ENCODE measurements at places on chromosomes 13 and 19.

DNA sequence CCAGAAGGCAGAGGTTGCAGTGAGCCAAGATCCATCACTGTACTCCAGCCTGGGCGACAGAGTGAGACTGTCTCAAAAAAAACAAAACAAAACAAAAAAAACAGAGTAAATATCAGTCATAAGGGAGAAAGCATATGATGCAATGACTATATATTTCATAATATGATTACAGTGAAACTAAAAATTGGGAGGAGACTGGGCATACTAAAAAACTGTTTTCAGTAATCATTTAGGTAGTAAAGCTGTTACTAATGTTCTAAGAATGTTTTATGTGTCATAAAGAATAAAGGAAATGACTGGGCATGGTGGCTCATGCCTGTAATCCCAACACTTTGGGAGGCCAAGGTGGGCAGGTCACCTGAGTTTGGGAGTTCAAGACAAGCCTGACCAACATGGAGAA is 15.9 kb downstream of the ZNF573 start:
- DNase-seq, result no peak

- no peak for DNase-seq
Measured at GRCh38 chr13:97310809-97311436, 88.8 kb downstream of the MBNL2 start.

GRCh38 chr19:49391581-49392399 is 3.7 kb downstream of the KASH5 start:
- DNase-seq, result peak; percentile 52

DNA sequence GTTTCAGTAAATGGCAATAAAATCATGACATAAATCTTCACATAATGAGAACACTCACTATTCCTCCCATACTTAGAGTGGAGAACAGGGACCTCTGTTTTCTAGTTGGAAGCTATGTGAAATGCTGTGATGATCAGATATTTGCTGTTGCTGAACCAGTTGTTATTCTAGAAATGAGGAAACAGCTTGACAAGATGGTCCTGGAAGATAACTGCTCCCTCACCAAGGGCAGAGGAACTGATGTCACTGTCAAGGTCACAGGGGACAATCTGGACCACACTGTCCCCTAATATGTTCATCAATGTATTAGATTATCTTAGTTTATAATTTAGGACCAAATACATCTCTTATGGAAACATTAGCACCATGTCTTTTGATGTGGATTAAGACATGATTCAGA is 1173.3 kb downstream of the PCDH17 start:
- DNase-seq, result no peak

DNA sequence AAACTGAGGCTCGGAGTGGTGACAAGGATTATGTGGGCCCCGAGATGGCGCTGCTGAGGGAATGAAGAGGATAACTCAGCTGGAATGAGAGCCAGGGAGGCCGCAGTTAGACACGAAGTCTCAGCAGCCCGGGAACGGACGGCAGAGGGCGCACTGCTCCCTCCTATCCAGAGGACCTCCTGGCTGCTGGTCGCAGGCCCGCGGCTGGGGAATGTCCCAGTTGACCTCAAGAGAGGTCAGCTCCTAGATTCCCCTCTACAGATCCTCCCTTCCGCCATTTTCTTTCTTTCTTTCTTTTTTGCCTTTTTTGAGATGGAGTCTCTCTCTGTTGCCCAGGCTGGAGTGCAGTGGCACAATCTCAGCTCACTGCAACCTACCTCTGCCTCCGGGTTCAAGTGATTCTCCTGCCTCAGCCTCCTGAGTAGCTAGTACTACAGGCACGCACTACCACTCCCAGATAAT is 24.1 kb upstream of the ASPDH start:
- peak; percentile 48 for DNase-seq

DNA sequence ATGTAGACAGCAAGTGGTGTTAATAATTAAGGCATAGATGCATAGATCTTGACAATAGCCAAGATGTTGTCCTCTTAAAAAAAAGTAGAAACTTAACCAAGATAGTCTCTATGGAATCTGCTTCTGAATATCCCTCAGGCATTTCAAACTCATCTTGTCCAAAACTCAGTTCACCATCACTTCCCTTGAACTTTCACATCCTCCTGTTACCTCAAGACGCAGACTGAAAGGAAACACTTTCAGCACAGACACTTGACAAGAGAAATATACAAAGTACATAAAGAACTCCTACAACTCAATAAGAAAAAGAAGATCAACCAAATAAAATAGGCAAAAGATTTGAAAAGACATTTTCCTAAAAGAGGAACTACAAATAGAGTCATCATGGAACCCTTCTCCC is 451.1 kb downstream of the FOXO1 start:
- no peak for DNase-seq

DNA sequence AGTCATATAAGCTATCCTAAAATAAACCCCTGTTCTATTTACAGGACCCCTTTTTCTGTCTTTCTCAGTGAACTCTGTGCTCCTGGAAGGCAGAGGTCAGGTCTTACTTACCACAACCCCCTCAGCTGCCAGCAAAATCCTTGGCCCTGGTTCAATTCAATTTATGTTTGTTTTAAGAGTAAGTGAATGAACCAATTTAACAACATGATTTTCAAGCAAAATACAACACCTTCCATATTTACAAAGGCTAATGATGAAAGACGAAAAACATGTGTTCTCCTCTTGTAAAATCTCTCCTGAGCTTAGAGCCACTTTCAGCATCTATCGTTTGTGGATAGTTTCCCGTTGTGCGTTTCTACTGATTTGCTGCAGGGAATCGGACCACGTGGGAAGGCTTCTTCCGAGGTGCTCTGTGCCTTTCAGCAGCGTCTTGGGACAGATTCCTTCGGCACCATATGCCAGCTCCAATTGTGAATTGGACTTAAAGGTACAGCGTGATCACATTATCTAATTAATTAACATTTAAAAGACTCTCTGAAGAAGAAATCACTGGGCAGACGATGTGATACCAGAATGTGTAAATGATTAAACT is 411.7 kb downstream of the IRS2 start:
- no peak for DNase-seq

DNA sequence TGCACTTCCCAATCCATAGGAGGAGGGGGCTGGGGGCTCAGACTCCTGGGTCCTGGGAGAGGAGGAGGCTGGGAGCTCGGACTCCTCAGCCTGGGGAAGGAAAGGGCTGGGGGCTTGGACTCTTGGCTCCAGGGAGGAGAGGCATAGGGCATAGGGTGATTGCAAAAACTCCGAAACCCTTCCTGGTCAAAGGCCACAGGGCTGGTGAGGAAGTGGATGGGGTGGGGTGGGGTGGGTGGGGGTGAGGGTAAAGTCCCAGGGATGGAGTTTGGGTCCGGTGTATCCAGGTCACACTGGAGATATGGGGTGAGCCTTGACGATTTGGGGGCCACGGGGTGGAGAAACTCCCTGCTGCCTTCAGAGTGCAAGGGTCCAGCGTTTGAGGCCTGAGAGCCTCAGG is 2.8 kb downstream of the MYH14 start:
- no peak for DNase-seq

DNA sequence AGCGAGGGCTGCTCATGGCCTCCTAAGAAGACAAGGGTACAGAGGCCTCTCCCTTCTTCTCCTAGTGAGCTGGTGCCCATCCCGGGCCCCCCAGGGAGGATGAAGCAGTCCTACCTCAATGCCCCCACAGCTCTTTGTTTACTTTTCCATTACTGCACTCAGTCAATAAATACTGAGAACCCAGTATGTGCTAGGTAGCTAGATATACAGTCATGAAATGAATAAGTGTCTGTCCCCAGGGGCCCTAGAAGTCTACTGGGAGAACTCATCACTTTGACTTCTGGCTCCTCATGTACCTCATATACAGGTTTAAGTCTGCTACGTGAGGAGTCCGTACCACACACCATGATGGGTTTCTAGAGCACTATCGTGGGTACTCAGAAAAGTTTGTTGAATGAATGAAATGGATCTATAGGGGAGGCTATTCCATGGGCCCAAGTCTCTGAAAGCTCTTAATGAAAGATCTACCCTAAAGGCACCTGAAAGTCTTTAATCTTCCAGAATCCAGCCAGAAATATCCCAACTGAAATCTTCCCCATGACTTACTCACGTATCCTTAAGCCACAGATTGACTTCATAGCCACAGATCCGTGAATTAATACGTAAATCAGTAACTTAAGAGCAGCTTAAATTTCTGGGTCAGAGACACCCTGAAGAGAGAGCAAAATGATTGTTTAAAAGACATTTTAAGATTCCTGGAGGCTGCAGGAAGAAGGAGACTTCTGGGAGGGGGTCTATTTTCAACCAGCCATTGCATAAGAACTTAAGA is 51.6 kb upstream of the POMP start:
- DNase-seq, result no peak

GRCh38 chr19:17337675-17338432 is 501 bp downstream of the GTPBP3 start:
- DNase-seq, result peak; percentile 46

GRCh38 chr19:33705090-33705847 is 83.5 kb downstream of the CHST8 start:
- DNase-seq, result no peak

GRCh38 chr19:4199699-4200293 is 17.3 kb downstream of the ANKRD24 start:
- DNase-seq, result no peak

- DNase-seq, result peak; percentile 66
Measured at GRCh38 chr13:99361197-99361596, 54.0 kb upstream of the GPR183 start.

- DNase-seq, result no peak
Measured at GRCh38 chr13:113137691-113138298, 15.2 kb downstream of the F10 start.

- peak; percentile 39 for DNase-seq
Measured at GRCh38 chr19:35742121-35742724, at the start of gene IGFLR1. Gene IGFLR1 (minus strand): TSS chr19:35742452. CDS start chr19:35741180, 1,272 bp downstream.

- DNase-seq, result no peak
Measured at GRCh38 chr19:37635076-37636056, 19.9 kb downstream of the ZFP30 start.

GRCh38 chr19:8056533-8056932 is 4.0 kb downstream of the CCL25 start:
- DNase-seq, result no peak

GRCh38 chr13:43661161-43661830 is 125.5 kb downstream of the ENOX1 start:
- DNase-seq, result no peak

- no peak for DNase-seq
Measured at GRCh38 chr19:5988517-5989387, 10.8 kb upstream of the RANBP3 start.

GRCh38 chr19:19068659-19069654 is 5.2 kb downstream of the SLC25A42 start:
- no peak for DNase-seq

- no peak for DNase-seq
Measured at GRCh38 chr19:45049073-45049736, 10.4 kb downstream of the CLASRP start.

DNA sequence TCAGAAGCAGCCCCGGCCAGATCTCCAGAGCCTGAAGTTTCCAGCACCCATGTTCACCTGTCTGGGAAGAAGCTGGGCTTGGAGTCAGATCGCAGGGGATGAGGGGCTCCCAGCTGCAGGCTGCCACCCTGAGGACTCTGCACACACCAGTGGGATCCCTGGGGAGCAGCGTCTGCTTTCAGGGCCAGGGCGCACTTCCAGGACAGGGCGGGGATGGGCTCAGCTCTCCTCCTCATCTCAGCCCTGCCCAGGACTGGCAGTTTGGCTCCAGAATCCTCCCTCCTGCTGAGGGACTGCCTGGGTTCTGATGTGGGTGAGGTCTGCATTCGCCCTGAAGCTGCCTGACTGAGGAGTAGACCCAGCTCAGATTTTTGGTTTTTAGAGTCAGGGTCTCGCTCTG is 3.5 kb downstream of the SLC7A9 start:
- no peak for DNase-seq

GRCh38 chr13:99270518-99270917 is 12.3 kb upstream of the GPR18 start:
- no peak for DNase-seq

- DNase-seq, result no peak
Measured at GRCh38 chr19:56712611-56713276, 41.2 kb upstream of the ZNF835 start.

DNA sequence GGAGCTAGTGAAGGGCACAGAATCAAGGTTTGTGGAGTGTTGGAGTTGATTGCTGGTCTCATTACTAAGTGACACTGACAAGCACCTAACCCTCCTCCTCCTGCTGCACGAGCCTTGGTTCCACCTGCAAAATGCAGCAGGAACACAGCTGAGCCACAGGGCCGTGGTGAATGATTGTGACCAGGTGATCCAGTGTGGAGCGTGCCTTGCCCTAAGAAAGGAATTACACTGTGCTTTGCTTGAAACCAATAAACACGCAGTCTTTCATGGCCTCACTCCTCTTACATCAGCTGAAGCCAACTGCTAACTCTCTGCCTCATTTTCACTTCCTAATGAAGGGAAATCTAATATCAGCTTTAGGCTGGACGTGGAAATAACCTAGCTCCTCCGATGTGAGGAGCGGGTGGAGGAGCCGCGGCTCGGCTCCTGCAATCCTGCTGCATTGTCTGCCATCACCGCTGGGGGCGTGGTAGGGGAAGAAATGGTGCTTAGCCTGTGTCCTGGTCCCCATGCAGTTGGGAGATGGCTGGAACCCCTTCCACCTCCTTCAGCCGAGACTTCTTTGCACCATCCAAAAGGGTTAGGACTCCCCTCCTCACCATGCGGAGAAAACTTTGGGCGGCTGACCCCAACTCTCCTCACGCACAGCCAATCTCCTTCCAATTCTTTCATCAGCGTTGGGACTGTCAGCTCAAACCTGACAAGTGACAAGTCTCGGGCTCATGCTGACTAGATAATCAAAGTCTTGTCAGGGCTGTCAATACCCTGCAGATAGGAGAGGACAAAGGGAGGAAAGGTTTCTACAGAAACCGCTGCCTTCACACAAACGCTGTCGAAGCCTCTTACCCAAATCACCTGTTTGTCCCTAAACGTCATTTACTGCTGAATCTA is 427.9 kb downstream of the ZNF536 start:
- DNase-seq, result no peak

DNA sequence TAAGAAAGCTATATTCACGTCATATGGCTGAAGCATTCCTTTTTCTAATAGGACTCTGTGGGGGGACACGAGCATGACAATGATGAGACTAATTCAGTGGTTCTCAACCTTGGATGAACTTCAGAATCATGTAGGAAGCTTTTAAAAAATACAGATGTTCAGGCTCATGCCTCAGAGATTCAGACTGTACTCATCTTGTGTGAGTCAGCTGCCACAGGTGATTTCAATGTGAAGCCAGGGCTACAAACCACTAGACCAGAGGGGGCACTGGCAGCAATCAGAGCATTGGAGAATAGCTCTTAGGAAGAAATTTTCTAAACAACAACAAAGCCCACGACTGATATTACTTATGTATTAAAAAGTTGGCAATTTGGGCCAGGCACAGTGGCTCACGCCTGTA is 91.7 kb downstream of the SERP2 start:
- DNase-seq, result no peak

- DNase-seq, result no peak
Measured at GRCh38 chr13:80382576-80382975, 41.6 kb upstream of the SPRY2 start.

GRCh38 chr19:7917267-7918061 is 2.7 kb upstream of the SNAPC2 start:
- peak; percentile 58 for DNase-seq
